Right ventricle myocardium superior (tissue), 1 donor: ENCODE measurements at places on chromosomes 3 and 15. TPM values are rescaled to one million over a fixed set of nuclear protein-coding genes. Genes with fewer than 3 reads are reported as not detected.

The NRROS gene
- 2.4 TPM for total RNA-seq

The DUOX1 gene
- total RNA-seq: 1.2 TPM

The ZKSCAN7 gene
- total RNA-seq: 1.4 TPM

The STARD5 gene
- 2.3 TPM for total RNA-seq

The SNTN gene
- not detected for total RNA-seq

The CCR3 gene
- total RNA-seq: not detected

The EFCC1 gene
- 2.4 TPM for total RNA-seq

The CAPN3 gene
- total RNA-seq: 2.6 TPM

The GABRB3 gene
- total RNA-seq: 1.6 TPM

The SLC27A2 gene
- total RNA-seq: 0.24 TPM

The GRM2 gene
- 0.08 TPM for total RNA-seq

The C3orf49 gene
- total RNA-seq: not detected

The CYP1A1 gene
- 0.30 TPM for total RNA-seq

The FRMD5 gene
- 44.0 TPM for total RNA-seq

The CCDC54 gene
- not detected for total RNA-seq

The CATSPER2 gene
- 1.1 TPM for total RNA-seq

The STRIT1 gene
- not detected for total RNA-seq

The RBP2 gene
- total RNA-seq: not detected

The SLC35G2 gene
- total RNA-seq: 1.8 TPM

The CLDN11 gene
- 2.6 TPM for total RNA-seq

The GNAT1 gene
- not detected for total RNA-seq

The GOLGA6L2 gene
- total RNA-seq: not detected

The EXOG gene
- 23.2 TPM for total RNA-seq

The PSTPIP1 gene
- 5.0 TPM for total RNA-seq

The SKIC8 gene
- total RNA-seq: 25.2 TPM

The TGM4 gene
- total RNA-seq: not detected

The KBTBD13 gene
- 9.4 TPM for total RNA-seq

The TBC1D21 gene
- not detected for total RNA-seq

The DGKG gene
- total RNA-seq: 30.8 TPM
